ENCODE measurements at places on chromosomes 7 and 10.

DNA sequence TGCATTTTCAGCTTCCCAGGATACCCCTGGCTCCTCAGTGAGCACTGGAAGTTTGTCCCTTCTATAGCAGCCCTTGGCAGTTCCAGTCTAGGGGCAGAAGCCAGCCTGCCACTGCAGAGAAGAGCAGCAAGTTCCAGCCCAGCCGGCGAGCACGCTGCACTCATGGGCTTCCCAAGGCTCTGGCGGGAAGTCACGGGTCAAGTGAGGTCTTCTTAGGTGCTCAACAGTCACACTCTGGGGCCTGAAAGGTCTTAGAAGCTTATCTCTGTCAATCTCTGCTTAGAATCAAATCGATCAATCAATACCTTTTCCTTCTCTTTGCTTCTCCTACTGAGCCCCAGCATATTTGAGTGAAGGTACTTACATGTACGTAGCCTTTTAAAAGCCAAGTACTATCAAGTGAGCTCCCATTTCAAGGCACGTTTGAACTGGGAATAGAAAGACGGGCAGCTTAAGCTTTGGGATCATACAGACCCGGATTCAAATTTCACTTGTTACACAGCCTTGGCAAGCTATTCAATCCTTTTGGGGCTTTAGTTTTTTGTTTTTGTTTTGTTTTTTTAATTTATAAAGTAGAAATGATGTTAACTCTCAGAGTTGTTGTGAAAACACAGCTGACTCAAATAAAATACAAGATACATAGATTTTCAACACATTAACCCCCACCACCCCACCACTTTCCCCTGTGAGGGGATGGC is 152.6 kb upstream of the KLF14 start:
- DNase-seq = no peak

- no peak for DNase-seq
Measured at GRCh38 chr10:10855151-10855581, 162.5 kb upstream of the CELF2 start.

DNA sequence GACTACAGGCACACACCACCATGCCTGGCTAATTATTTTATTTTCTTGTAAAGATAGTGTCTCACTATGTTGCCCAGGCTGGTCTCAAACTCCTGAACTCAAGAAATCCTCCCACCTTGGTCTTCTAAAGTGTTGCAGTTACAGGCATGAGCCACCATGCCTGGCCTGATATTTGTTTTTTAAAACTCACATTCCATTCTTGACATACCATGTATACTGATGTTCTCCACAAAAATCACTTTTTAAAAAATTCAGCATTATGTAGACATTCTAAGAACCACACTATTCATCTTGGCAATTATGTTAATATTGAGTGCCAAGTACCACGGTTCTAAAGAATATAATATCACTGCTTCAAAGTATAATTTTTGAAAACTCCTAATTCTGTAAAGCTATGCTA is 43.5 kb downstream of the IDE start:
- no peak for DNase-seq

DNA sequence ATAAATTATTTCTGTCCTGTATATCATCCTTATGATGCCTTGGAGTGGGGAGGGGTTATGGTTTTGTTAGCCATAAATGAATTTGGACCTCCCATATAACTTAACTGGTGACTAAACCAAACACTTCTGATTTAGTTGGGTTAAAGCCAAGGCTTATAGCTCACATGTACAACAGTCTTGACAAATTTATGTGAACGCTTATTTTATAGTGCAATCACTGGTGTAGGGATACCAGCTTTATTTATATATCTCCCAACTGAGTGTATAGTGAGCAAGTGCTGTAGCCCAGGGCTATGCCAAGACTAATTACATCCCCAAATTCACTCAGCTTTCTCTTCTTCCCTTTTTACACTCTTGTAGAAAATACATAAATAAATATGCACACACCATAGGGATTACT is 956.2 kb downstream of the SORCS3 start:
- no peak for DNase-seq

DNA sequence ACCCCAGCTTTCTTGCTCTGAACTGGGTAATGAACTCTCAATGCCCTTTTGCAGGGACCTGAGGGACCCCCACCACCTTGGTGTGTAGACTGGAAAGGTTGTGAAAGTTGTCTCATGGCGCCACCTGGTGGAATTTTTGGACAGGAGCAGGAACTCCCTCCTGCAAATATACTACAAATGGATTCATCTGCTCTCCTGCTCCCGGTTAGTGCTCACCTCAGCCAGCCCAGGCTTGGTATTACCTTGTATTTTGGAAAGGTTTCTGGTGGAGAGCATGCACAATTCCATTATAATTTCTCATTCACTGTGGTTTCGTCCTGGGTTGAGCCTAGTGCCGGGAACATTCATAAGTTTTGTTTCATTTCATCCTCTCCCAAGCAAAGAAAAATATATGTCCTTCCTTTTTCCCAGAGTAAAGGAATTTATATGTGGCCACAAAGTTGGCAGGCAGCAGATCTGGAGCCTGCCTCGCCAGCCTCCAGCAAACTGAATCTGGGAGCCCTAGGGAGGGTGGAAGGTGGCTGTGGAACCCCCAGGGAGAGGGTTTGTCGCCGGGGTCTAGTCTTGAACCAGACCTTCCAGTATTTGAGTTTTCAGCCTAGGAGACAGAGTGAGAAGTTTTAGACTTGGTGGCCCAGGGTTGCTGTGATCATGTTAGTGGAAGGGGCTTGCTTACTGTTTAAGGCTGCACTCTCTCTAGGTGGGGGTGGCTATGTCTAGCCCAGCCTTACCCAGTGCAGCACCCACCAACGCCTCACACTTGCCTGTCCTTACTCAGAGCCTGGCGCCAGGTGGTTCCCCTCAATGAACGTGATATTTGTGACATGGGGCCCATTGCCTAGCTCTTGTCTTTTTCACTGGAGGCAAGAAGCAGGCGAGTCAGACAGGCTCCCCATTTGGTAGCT is 9.5 kb downstream of the FAM241B start:
- peak; percentile 69 for DNase-seq

DNA sequence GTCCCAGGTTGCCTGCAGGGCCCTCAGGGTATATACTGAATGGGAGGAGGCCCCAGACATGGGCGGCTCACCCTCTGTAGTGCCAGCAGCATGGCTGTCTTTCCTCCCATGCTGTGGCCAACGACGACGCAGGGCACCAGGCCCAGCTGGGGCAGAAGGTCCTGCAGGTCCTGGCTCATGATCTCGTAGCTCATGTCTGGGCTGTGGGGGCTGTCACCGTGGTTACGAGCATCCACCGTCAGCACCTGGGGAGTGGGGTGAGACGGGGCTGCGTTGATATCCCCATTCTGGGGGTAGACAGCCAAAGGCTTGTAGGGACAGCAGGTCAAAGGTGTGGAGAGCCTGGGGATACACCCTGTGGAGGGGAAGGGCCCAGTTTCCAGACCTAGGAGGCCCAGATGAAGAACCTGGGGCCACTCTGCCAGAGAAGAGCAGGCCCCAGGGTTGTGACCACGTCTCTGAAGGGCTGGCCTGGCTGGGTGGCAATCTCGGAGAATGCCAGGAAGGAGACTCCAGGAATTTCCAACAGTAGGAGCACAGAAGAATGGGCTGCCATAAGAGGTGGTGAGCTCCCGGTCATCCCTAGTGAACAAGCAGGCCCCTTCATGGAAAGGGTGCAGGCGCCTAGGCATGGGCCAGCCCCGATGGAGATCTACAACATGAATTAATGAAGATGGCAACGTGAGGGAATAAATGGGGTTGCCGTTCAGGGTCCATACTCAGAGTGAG is 947 bp downstream of the ABHD11 start:
- no peak for DNase-seq

DNA sequence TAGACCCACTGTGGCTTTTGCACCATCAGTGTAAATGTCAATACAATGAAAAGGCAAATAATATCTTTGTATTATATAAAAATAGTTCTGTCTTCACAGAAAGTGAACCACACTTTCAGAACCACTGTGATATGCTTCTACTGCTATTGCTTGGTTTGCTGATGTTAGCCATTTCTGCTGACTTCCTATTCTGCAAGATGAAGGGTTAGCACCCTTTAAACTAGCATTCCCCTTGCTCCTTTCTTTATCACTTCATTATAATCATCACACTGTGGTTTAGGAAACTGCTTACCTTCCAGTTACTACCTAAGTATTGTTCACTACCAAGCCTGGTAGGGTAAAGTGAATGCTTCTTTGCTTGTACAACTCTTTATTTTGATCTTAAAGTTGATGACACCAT is 29.2 kb downstream of the MYPN start:
- no peak for DNase-seq

DNA sequence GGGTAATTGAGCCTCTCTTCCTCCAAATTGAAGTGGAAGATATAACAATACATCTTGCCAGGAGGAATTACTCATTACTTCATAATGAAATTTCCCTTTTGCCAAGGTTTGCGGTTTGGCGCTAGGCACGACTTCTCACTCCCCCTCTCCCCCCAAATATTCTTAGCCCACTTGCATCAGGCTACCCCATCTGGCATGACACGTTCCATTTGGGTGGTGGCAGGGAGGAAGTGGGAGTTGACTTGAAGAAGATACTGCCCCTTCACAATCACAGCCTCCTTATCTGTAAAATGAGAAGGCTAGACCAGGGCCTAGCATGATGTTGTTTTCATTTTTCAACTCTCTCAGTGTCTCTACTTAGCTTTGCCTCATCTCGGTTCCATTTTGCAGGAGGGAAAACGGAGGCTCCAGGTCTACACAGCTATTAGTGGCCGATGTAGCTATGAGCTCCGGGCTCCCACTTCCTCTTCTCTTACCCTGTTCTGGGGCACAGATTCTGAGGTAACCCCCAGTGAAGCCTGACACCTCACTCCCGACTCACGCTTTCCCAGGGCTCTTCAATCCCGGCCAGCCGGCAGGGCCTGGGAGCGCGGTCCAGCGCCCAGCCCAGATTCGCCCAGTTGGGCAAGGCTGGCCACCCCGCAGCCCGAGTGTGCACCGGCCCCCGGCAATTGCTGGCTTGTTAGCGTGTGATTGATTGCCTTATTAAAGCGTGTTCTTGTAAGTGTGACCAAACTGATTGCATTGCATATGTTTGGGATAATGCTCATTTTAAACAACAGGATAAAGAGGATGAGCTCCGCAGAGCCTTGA is 6.5 kb downstream of the EVX1 start:
- DNase-seq = no peak

DNA sequence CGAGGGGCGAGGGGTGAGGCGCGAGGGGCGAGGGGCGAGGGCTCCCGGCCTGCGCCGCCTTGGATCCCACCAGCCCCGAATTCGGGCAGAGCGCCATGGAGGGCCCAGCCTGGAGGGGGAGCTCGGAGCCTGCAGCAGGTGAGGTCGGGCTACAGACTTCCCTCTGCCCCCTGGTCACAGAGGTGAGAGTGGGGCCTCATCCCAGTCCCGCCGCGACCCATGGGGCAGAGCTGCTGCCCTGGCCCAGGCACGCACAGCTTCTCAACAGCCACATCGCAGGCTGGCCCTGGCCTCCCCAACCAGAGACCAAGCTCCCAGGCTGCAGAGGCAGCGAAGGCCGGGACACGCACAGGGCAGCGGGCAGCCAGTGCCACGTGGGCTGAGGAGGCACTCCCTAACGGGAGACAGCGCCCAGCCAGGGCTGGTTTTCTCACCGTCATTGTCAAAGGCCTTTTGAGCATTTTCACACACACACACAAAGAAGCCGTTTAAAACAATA is 191.8 kb downstream of the PTPRN2 start:
- no peak for DNase-seq

DNA sequence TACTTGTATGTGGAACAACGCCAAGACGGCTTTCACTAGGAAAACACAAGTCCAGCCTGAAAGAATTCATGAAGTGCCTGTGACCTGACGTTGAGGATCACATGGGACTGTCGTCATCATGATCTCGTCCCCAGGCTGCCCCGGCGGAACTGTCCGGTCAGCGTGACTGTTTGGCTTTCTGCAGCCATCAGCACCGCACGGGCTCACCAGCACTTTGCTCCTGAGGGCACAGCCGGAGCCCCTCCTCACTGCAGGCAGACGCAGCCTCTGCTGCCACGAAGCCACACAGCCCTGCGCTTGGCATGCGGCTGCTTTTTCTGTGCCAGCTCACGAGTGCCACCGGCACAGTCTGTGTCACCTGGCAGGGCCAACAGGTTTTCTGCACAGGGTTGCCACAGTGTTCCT is 9.4 kb upstream of the GET4 start:
- DNase-seq = no peak

DNA sequence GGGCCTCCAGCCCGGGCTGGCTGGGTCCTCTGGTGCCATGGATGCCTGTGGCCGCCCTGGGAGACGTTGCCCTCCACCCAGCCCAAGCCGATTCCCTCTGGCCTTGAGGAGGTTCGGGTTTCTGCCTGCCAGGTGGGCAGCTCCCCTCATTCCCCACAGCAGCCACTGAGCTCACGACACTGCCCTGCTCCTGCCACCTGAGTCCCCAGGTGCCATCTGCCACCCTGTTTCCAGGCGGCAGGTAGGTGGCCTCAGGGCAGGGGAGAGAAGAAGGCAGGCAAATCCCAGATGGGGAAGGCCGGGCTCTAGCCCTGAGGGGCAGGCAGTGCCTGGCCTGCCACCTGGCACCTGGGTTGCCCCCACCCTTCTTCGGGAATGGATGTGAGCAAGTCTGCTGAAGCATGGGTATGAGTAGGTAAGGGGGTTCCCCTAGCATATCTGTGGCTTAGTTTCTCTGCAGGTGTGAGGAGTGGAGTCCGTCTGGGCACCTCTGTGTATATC is 92.2 kb upstream of the PPIF start:
- no peak for DNase-seq

- DNase-seq = no peak
Measured at GRCh38 chr10:71331736-71332135, 12.7 kb downstream of the SLC29A3 start.

- DNase-seq = no peak
Measured at GRCh38 chr7:78434281-78434680, 635.7 kb downstream of the PHTF2 start.

DNA sequence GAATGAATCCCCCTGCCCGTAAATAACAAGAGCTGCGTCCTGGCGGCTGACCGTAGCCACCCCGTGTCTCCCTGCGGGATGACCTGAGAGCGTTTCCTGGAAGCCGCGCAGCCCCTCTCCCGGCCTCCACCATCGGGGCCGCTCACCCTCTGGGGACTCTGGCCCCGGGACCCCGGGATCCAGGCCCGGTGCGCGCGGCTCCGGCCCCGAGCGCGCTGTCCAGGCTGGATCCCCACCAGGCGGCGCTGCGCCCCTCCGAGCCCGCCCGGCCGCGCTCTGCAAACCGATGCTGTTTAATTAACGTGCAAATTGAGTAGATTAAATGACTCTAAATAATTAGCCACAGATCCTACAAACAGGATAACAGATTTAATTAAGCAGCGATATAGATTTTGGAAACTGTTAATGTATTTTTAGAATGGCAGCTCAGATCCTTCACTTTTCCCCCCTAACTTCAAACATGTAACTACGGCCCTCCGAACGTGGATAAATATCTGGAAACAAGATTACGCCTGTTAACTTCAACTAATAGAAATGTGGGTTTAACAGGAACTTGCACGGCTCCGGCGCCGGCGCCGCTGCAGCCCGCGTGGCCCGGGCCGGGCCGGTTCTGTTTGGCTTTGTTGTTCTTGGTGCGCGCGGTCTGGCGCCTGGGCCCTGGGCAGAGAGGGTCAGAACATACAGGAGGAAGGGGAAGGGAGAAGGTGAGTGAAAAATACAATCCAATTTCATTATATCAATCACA is 7.1 kb upstream of the UNCX start:
- peak; percentile 63 for DNase-seq

- DNase-seq = no peak
Measured at GRCh38 chr10:60170250-60170649, 219.4 kb downstream of the ANK3 start.

- DNase-seq = no peak
Measured at GRCh38 chr7:110681941-110682340, 409.0 kb upstream of the LRRN3 start.

GRCh38 chr10:12394241-12395033 is 45.1 kb downstream of the CAMK1D start:
- no peak for DNase-seq

- no peak for DNase-seq
Measured at GRCh38 chr7:98200364-98200763, 10.9 kb upstream of the BHLHA15 start.
